Activated CD8-positive, alpha-beta T cell treated with anti-CD3 and anti-CD28 coated beads for 36 hours (primary cell): ENCODE measurements at places on chromosomes 2 and 18. TPM values are rescaled to one million over a fixed set of nuclear protein-coding genes. Genes with fewer than 3 reads are reported as not detected.

ANKRD30BL gene
- not detected for total RNA-seq

GRCh38 chr2:183868707-183869106 lies 729.6 kb upstream of the ZNF804A start:
- no peak for DNase-seq

NDUFS1 gene
- 89.3 TPM for total RNA-seq

- no peak for DNase-seq
Measured at GRCh38 chr2:40148334-40148733, 303.6 kb downstream of the SLC8A1 start.

SERPINB10 gene
- total RNA-seq, result not detected
